ENCODE measurements at places on chromosomes 3 and 15. TPM values are rescaled to one million over a fixed set of nuclear protein-coding genes. Genes with fewer than 3 reads are reported as not detected.

GOLGA8K gene
- not detected for total RNA-seq

RNF111 gene
- 29.2 TPM for total RNA-seq

ITIH1 gene
- not detected for total RNA-seq

NOX5 gene
- 1.4 TPM for total RNA-seq

ACVR2B gene
- 3.6 TPM for total RNA-seq

LDHAL6B gene
- total RNA-seq = not detected

SLC27A2 gene
- 0.84 TPM for total RNA-seq

SIDT1 gene
- 0.22 TPM for total RNA-seq

NEO1 gene
- 13.2 TPM for total RNA-seq

NR2E3 gene
- total RNA-seq = 0.56 TPM

CLDN16 gene
- 0.23 TPM for total RNA-seq

GOLGA6L7 gene
- total RNA-seq = not detected

TUSC7 gene
- not detected for total RNA-seq

RBP2 gene
- not detected for total RNA-seq

CGNL1 gene
- total RNA-seq = not detected

CCR1 gene
- not detected for total RNA-seq

SLC51A gene
- not detected for total RNA-seq

ASTE1 gene
- 2.7 TPM for total RNA-seq

SERP1 gene
- 227 TPM for total RNA-seq

DPPA4 gene
- total RNA-seq = not detected

CHRFAM7A gene
- 1.9 TPM for total RNA-seq

NR1I2 gene
- total RNA-seq = not detected

THOC7 gene
- total RNA-seq = 117 TPM

TIMMDC1 gene
- total RNA-seq = 108 TPM

SERPINI2 gene
- not detected for total RNA-seq

IL20RB gene
- 163 TPM for total RNA-seq
